ENCODE measurements at places on chromosomes 1 and 21. TPM values are rescaled to one million over a fixed set of nuclear protein-coding genes. Genes with fewer than 3 reads are reported as not detected.

CHIA gene
- not detected for total RNA-seq

SLC45A1 gene
- total RNA-seq, result 1.2 TPM

NID1 gene
- total RNA-seq, result 0.08 TPM

FYB2 gene
- not detected for total RNA-seq

PGLYRP4 gene
- not detected for total RNA-seq

ADAM30 gene
- total RNA-seq, result not detected

Measured in CD4-positive, alpha-beta memory T cell (primary cell).